ENCODE measurements at places on chromosomes 12 and 14.

DNA sequence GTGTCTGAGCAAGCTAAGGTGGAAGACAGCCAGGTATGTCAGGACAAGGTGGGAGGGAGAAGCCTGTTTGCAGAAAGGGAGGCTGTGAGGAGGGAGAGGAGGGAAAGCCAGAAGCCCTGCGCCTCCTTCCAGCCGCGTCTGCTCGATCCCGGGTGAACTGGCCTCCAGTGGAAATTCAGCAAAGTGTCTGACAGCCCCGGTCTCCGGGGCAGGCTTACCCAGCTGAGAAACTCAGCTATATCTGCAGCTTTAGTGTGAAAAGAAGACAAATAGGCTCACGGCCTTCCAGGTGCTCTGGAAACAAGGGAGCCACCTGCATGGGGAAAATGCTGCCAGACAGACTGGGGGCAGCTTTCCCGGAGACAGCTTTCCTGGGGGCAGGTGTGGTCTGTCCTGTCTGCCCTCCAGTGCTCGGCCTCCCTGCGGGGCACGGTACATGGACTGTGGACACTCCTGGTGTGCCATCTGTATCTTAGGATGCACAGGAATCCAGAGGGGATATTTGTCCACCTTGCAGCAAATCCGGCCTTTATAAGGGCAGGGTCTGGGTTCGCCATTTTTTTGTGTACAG is 6.3 kb downstream of the RFLNA start:
- no peak for DNase-seq

- no peak for DNase-seq
These were observed 86.0 kb upstream of the ANO4 start for GRCh38 chr12:100708591-100708990.

DNA sequence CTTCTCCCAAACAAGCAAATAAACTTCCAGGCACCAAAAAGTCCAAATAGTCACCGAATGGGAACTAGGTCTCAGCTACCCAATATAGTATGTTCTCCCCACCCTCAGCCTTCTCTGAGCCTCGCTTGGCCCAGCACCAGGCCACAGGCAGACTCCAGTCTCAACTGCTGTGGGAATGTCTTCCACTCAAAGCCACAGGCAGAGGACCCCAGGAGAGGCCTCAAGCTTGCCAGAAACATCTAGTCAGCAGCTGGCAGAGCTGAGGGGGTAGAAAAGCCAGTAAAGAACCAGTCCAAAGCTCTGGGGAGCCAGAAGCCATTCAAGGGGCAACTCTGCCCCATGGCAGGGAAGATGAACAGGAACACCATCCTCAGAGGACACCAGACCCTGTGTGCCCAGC is 41.8 kb downstream of the FMNL3 start:
- no peak for DNase-seq

DNA sequence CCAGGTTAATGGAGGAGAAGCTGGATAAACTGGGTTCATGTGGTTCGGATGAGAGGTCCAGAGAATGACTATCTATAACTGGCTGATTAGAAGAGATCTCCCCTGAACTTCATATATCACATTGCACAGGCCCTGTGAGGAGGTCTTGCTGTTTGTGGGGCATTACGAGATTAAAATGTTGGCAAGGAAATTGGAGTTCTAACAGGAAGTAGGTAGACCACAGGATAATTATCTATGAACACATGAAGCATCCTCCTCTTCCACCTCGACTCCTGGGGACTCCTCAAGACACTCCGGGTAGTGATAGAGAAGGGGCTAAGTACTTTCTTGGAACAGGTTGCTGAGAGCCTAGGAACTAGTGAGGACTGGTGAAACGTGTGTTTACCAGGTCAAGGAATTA is 418.8 kb downstream of the KCNH5 start:
- no peak for DNase-seq

GRCh38 chr12:130086797-130087196 is 75.5 kb upstream of the FZD10 start:
- no peak for DNase-seq

DNA sequence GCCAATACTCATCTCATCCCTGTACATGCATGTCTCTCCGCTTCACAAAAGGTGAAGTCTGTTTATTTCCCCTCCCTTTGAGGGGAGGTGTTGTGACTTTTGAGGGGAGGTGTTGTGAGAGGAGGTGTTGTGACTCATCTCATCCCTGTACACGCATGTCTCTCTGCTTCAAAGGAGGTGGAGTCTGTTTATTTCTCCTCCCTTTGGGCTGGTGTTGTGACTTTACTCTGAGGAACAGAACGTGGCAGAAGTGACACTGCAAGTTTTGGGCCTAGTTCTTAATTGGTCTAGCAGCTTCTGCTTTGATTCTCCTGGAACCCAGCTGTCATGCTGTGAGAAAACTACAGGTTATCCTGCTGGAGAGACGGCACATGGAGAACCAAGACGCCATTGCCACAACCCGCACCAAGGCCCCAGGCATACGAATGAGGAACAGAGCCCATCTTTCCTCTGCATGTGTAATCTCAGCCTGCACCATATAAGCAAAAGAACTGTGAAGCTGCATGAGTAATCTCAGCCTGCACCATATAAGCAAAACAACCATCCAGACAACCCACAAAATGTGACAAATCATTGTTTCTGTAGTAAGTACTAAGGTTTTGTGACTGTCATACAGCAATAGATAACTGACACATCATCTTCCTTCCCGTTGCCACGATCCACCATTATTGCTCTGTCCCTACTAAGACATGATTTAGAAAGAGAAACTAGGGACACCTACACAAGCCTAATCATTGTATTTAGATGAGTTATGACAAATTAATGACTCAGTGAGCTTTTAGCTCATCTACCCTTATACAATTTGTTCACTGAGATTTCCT is 30.0 kb downstream of the GALNT4 start:
- DNase-seq = no peak

GRCh38 chr12:78457938-78458337 is 406.6 kb upstream of the SYT1 start:
- no peak for DNase-seq

Data from activated CD4-positive, alpha-beta T cell treated with anti-CD3 and anti-CD28 coated beads for 1 hour (primary cell).